Stimulated activated CD4-positive, alpha-beta T cell treated with anti-CD3 and anti-CD28 coated beads, Interleukin-15, amount 100 ng/mL, for 24 hours (primary cell): ENCODE measurements at places on chromosomes 3 and 15.
A peak's percentile ranks its signal among the peaks of the same experiment; 100 is the strongest.

- peak; percentile 42 for DNase-seq
Observed at GRCh38 chr15:73873889-73874511, 636 bp downstream of the TBC1D21 start.

GRCh38 chr15:82043130-82043673 is 2.6 kb downstream of the MEX3B start:
- DNase-seq = no peak

GRCh38 chr3:27078246-27078913 is 290.8 kb downstream of the NEK10 start:
- DNase-seq = no peak

DNA sequence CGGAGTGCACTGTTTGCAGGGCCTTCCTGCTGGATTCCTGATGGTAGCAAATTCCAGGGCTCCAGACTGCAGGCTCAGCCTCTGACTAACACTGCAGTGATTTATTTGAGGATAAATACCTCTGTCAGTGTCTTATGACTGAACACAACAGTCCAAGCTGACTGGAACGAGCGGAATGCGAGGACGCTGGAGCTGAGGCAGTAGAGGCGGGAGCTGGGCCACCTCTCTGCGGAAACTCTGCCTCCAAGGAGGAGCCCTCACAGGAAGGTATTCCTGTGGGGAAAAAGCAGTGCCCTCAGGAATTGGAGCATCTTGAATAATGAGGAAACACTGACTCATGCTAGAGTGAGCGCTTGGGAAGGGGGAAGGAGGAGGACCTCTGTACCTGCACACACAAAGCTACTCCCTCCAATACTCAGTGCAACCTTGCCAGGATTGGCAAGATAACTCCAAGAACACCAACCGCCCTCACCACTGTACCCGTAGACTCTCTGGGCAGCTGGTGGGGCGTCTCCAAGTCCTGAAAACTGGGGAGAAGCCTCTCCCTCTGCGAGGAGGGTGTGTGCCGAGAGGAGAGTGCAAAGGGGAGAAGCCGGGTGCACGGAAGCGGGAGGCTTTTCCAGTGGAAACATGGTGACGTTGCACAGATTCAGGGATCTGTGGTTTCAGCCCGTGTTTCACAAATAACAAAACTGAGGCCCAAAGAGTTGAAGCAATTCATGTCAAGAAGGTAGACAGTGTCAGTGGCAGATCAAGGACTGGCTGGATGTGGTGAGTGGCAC is 43.0 kb downstream of the VGLL4 start:
- no peak for DNase-seq

GRCh38 chr3:159765030-159765859 is 223.4 kb upstream of the IL12A start:
- peak; percentile 14 for DNase-seq

DNA sequence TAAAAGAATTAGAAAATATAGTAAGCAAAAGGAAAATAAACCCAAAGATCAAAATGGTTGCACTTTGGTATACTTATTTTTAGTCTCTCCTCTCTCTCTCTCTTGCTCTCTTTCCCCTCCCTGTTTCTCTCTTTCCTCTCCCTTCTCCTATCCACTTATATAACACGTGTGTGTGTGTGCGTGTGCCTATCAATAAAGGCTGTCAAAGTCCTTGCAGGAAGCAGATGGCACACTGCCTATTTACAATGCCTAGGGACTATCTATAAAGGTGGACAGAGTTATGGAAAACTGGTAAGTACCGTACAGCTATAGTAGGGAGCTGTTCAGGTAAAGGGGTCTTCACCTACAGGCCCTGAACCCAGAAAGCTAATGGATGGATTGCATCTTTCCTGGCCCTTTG is 161.6 kb downstream of the SQOR start:
- DNase-seq = no peak

DNA sequence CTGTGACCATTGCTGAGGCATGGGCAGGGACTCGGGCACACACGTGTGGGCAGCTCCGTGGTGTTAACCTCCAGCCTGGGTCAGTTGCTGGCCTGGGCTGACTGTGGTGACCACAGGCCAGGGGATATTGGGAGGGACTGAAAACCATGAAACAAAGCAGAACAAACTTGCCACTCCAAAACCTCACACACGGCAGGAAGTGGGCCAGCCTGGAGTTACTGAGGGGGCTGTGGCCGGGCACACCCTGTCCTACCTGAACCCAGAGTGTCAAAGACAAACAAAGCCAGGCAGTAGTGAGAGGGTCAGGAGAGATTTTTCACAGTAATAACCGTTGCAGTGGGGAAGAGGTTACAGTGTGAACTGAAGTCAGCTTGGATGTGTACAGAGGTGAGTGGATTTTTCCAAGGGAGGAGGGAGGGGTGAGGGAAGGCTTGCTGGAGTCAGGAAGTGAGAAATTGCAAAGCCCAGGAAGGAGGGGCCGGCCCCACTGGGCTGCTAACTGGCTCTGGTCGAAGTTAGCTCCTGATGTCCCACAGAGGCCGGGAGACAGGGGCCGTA is 40.0 kb upstream of the ATP10A start:
- no peak for DNase-seq

- no peak for DNase-seq
Observed at GRCh38 chr15:98446083-98446482, 202.3 kb upstream of the IGF1R start.

DNA sequence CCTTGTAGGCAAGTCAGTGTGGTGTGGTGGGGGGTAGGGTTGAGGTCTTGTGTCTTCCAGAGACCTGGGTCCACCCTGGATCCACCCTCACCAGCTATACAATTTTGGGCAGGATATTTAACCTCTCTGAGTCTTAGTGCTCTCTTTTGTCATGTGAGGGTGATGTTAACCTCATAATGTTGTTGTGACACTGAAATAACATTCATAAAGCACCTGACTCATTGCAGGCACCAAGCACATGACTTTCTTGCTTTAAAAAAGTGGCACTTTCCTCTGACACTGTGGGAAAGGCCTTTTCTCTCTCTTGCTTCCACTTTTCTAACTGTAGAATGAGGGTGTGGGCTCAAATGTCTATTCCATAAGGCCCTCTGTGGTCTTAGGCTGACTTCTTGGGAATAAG is 75.5 kb downstream of the SCN10A start:
- DNase-seq = no peak

DNA sequence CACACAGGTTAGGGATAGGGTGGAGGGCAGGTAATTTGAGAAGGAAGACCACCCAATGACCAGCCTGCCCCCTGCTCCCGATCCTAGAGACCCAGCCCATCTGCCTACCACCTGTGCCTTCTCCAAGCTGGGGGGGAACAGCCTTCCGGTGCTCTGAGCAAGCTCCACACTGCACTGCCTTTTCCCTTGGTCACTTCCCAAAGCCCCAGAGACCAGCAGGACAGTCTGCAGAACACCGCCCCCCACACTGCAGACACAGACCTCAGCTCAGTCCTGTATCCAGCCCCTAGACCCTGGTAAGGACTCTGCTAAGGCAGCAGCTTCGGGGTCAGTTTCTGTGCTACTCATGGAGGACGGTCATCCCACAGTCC is 156.9 kb downstream of the MEGF11 start:
- no peak for DNase-seq

DNA sequence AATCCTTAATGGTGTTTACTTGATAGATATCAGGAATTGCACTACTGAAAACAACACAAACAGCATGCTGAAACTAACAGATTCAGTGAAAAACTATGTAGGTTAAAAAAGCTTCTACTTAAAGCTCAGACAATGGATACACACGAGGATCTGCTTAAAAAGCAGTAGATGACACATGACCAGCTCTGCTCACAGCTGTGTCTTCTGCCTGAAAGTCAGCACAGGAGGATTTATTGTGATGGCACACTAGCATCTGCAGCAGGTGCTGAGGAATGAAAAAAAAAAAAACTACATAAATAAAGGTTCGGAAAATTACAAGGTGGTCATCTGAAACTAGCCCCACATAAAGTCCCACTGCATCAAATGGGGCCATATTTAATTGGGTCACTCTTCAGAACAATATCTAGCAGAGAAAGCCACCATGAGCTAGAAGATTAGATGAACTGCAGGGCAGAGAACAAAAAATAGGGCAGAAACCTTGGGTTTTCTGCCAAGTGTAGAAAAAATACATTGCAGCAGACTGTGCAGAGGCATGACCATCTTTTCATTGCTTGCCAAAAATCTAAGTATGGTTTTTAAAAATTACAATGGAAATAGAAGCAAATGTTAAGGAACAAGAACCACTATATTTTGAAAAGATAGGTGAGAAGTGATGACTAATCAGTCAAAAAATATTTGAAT is 13.2 kb upstream of the GOLM2 start:
- DNase-seq = no peak

DNA sequence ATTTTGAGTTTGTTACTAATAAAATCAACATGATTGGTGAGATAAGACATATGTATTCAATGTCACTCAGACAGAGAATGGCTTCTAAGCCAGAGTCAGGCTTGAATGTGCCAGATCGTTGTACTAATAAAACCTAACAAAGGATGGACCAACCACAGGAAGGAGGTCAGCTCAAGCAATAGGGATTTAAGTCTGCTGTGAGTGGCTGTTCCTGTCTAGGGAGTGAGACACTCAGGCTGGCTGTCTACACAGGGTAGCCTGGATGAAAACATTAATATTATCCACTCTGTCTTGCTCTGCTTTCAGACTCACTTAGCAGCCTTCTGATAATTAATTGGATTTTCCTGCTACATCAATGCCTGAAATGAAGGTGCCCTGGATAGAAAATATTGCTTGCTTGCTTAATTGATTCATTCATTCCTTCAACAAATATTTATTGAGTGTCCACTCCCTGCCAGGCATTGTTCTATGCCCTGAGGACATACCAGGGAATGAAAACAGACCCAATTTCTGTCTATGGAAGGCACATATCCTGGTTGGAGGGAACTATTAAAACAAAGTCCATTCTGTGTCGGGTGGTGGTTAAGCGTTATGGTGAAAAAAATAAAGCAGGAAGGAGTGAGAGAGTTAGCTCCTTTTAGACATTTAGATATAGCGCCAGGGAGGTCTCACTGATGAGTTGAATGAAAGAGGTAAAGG is 239.4 kb downstream of the CHST2 start:
- DNase-seq = no peak

- DNase-seq = no peak
Observed at GRCh38 chr3:135017003-135017893, 222.2 kb downstream of the EPHB1 start.

DNA sequence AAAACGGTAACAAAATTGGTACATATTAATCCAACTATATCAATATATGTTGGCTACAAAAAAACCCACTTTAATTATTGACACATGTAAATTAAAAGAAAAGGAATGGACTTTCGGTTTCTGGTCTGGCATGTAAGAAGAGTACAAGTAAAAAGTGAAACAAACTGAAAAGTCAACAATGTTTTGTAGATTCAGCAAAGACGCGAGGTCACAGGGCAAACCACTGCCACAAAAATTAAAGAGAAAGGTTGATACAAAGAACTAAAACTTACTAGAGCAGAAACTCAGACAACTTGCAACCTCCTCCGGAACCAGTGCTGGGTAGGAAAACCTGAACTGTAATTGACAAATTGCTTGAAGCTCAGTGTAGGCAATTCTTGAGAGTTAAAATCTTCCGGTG is 110.6 kb upstream of the ARPP21 start:
- DNase-seq = no peak

DNA sequence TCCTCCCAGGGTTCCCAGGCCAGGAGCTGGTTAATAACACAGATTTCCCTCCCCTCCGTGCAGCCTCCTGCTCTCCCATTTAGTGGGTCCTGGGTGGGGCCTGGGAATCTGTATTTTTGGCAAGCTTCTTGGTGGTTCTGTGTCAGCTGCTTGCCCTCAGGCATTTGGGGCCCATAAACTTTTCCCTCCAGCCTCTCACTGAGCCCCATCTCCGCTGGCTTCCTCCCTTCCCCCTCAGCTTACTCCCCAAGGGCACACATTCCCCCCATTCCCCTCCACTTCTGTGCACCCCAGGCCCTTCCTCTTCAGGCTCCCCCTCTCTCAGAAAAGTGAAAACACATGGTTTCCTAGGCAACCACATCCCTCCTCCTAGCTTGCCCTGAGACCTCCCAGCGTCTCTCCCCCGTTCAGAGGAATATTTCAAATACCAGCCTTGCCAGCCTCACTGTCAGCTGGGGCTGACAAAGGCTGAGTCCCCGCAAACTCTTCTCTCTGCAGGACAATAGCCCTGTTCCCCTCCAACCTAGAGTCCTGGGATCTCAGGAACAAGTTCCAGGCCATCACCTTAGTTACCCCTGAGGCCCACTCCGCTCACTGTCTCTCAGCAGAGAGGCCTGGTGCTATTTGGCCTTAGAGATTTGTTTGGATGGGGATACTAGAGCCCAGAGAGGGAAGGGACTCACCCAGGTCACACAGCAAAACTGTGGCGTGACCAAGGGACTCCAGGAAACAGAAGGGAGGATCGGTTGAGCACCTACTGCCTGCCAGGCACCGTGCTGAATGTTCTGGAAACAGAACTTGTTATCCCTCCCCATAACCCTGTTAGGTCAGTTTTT is 44.6 kb upstream of the SMAD6 start:
- DNase-seq = no peak

- DNase-seq = no peak
Observed at GRCh38 chr3:110493438-110494092, 578.1 kb upstream of the NECTIN3 start.

GRCh38 chr15:72078887-72079286 is 39.1 kb downstream of the MYO9A start:
- DNase-seq = no peak

DNA sequence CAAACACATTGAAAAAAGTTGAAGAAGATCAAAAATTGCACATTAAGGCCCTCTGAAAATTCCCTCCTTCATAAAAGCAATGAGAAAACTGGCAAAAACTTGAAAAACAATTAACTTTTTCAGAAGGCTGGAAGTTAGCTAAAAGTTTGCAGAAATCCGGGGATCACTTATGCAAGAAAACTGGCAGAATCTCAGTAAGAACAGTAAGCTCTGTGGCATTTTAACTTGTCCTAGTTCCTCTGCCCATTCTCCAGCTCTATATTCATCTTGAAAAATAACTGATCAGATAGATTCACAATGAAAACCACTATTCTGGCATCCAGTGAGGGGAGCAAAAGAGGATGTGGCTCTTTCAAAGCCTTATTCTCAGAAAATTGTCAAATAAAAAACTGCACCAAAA is 566.8 kb downstream of the NTRK3 start:
- DNase-seq = no peak

- DNase-seq = no peak
Observed at GRCh38 chr3:98058244-98058960, 23.3 kb upstream of the GABRR3 start.

- no peak for DNase-seq
Observed at GRCh38 chr3:23496165-23496564, 293.0 kb downstream of the UBE2E2 start.

DNA sequence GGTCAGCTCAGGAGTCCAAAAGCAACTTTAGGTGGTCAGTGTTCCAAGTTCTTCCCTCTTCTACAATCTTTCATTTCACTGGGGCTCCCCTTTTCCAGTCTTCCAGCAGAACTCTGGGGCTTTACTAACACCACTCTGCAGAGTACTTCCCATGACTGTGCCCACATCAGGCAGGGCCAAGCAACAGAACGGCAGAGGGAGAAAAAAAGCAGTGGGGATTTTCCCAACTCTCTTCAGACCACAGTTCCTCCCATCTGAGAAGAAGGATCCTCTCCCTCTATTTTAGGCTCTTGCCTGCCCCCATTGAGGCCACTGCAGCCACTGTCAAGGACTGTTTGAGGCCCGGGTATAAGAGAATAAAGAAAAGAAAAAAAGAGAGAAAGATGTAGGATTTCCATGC is 70.7 kb downstream of the TTBK2 start:
- no peak for DNase-seq

GRCh38 chr3:169759256-169759655 is 5.6 kb downstream of the TERC start:
- DNase-seq = no peak
